ENCODE measurements at places on chromosomes 2 and 18.
A peak's percentile ranks its signal among the peaks of the same experiment; 100 is the strongest.

- no peak for DNase-seq
Observed at GRCh38 chr2:230172852-230173251, 46.9 kb downstream of the SP110 start.

DNA sequence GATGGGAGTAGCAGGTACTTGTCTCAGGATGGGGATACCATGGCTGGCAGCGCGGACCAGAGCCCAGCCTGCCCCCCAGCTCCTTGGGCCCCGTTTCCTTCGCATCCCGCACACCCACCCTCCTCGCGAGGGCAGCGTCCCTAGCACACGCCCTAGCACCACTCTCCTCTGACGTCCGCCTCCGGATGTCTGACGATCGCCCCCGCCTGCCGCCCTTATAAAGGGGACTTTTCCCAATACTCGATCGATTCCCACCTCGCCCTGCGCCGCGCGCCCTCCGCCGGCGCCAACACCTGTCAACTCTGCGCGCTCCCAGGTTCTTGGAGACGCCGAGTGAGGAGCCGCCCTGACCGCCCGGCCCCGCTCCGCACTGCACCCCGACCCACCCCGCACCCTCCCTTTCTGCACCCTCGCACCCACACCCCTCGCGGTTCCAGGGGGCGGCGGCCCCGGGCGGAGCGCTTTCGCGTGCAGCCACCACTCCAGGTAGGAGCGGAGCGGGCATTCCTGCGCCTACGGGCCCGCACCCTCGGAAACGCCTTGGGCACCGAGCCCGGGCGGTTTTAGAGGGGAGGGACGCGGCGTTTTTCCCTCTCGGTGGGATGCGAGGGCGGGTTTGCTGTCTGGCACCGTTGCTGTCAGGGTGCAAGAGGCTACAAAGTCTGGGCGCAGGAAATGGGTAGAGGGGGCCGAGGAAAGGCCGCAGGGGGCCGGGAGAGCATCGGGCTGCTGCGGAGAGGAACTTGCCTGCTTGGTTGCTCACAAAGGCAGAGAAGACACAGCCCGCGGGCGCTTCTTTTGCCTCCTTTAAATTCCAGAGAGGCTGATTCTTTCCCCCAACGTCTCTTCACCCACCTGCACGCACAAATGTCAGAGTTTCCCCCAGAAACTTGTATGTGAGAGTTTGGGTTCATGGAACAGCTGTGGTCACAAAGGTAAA is at the start of gene SLC5A7:
SLC5A7 (plus strand) TSS at position 247 of the 940 bp plus-strand sequence. CDS start 1,632 bp downstream, outside the sequence.
- no peak for DNase-seq

DNA sequence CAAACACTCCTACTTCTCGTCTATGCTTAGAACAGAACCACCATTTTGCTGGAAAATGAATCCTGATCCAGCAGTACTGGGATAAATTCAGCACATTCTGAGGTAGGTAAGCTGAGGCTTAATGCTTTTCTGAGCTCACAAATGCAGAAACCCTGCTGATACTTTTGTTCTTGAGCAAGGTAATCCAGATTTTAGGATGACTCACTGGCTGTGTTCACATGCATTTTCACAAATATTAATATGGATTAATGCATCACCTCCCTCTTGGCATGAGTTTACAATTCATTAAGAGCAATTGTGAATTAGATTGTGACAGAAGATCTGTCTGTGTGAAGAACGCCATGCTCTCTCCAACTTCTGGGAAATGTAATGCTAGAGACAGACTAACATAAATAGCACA is 42.2 kb downstream of the RAD51AP2 start:
- no peak for DNase-seq

DNA sequence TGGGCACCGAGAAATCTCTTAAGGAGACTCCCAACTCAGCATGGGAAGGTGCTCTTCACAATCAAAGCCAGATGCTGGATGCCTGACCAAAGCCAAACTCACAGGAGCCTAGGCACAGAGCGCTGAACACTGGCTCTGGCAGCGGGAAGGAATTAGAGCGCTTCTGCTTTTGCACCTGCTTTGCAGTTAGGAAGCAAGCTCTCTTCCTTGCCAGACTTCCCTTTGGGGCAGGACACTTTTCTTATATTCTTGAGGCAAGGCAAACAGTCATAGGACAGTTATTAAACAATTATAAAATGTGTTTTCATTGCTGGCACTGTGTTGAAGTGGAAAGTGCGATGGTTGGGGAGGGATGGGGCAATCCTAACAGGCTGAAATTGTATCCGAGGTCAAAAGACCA is 79.6 kb upstream of the DNMT3A start:
- no peak for DNase-seq

GRCh38 chr2:70362661-70363060 is 60.8 kb upstream of the FAM136A start:
- no peak for DNase-seq

GRCh38 chr2:225486236-225486635 is 86.7 kb downstream of the NYAP2 start:
- no peak for DNase-seq

- no peak for DNase-seq
Observed at GRCh38 chr2:107364361-107364950, 462.2 kb upstream of the RGPD4 start.

DNA sequence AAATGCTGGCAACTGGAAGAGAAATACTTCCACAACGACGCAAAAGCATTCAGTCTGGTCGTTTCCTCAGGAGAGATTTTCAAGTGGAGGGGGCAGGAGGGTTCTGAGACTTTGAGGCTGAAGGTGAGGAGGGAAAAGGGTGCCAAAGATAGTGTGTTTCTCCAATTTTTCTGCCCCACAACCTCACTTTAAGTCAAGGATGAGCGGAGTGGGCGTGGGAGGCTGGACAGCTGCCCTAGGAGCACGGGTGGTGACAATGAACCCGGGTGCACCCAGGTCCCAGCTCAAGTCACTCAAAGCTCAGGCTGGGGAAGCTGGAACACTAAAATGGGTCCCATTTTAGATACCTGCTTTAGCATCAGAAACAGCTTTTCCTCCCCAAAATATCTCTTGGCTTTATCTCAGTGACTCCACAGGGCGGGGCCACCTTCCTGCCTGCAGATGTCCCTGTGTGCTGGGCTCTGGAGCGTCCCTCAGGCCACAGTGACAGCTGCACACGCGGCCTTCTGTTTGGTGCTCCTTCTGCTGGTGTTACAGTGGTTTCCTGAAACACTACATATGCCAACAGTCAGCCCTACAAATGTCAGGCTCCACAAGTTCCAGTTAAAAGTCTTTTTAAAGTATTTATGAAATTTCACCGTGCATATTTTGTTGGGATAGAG is 1.4 kb upstream of the MBP start:
- DNase-seq, result no peak

- no peak for DNase-seq
Observed at GRCh38 chr2:168465594-168465993, 9.5 kb downstream of the CERS6 start.

DNA sequence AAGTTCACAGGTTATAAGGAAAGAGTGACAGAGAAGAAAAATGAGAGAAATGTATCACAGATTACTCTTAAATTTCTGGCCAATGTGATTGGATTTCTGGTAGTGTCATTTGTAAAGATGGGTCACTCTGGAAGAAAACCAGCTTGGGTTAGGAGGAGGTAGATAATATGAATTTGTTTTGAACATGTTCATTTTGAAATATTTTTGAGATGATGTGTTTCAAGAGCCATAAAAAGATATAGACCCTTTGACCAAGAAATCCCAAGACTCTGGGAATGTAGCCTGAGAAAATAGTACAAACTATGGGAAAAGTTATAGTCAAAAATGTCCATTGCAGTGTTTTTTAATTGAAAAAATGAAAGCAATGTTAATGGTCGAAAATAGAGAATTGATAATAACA is 70.7 kb downstream of the CALCRL start:
- DNase-seq, result no peak

DNA sequence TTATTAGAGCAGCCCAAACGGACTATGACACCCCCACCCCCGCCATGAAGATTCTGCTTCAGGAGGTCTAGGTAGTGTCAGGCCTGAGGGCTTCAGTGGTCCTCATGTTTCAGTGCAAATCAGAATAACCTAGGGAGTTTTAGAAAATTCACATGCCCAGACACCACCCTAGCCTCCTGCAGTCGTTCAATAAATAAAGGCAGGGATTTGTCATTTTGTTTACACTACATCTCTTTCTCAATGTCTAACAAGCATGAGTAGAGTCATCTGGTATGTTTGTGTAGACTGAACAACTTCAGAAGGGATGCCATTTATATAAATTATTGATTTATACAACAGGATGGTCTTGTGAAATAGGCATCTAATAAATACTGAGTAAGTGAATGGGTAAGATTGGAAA is 112.1 kb upstream of the SERPINE2 start:
- no peak for DNase-seq

- DNase-seq, result no peak
Observed at GRCh38 chr2:136956050-136956449, 190.7 kb downstream of the THSD7B start.

DNA sequence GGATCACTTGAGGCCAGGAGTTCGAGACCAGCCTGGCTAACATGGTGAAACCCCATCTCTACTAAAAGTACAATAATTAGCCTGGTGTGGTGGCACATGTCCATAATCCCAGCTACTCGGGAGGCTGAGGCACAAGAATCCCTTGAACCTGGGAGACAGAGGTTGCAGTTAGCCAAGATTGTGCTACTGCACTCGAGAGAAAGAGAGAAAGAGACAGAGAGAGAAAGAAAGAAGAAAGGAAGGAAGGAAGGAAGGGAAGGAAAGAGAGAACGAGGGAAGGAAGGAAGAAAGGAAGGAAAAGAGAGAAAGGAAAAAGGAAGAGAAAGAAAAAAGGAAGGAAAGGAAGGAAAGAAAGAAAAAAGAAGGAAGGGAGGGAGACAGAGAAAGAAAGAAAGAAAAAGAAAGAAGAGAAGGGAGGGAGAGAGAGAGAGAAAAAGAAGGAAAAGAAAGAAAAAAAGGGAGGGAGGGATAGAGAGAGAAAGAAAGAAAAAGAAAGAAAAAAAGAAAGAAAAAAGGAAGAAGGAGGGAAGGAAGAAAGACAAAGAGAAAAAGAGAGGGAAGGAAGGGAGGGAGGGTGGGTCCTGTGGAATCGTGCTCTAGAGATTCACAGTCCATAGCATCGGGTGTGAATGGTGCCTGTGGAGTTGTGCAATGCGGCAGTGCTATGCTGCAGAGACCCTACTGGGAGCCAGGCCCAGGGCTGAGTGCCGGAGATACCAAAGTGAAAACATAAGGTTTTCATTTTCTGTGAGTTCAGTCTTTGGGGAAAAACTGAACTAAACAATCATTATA is 4.6 kb upstream of the SDC1 start:
- no peak for DNase-seq

GRCh38 chr18:10153924-10154752 is 240.3 kb downstream of the VAPA start:
- no peak for DNase-seq

DNA sequence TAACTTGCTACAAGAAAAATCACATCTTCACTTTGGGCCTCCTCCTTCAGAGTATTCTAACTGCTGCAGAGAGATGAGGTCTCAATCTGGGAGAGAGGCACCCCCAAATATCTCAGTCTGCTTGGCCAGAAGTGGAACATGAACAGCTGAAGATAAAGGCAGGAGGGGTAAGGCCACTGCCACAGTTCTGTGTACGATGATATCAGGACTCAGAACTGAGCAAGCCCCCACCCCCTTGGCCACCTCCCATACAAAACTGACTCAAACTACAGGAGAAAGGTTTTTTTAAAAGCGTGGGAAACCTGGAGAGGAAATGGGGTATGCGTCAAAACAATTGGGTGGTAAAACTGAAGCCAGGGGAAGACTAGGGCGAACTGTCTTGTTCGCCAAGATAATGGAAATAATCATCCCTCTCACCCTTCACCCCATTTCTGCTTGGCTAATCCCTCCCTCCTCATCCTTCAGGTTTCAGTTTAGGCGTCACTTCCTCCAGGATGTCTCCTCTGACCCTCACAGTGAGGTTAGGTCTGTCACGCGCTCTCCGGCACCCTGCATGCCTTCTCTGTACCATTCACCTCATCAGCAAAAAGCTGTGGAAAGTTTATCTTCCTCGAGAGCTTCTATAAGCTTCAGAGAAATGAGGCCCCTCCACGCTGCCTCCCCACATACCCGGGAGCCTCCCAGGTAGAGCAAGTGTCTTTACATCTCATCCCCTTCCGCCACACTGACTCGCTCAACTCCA is 64.4 kb downstream of the SFXN5 start:
- no peak for DNase-seq

- no peak for DNase-seq
Observed at GRCh38 chr2:15377202-15377601, 183.9 kb downstream of the NBAS start.

DNA sequence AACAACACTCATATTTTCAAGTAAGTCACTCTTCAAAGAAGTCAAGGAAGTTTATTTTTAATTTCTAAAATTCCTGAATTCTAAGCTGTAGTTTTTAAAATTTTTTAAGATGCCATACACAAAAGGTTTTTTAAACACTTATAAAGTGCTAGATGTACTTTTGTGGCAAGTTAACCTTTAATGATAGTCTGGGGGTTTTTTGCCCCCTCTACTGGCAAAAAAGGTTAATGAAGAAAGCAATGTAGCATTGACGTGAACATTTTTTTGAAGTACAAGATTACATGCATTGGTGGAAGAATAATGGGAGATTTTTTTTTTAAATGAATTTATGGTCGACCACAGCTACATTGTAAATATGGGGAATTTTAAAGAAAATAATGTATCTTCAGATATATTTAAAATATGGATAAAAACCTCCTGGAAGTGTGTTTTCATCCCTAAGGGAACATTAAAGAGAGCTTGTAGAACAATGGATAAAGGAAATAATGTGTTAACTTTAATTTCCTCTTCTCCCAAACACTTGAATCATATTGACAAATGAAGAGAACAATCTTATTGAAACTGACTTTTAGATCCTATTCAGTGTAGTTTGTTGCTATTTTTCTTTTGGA is 12.6 kb downstream of the ITPRID2 start:
- DNase-seq, result no peak

DNA sequence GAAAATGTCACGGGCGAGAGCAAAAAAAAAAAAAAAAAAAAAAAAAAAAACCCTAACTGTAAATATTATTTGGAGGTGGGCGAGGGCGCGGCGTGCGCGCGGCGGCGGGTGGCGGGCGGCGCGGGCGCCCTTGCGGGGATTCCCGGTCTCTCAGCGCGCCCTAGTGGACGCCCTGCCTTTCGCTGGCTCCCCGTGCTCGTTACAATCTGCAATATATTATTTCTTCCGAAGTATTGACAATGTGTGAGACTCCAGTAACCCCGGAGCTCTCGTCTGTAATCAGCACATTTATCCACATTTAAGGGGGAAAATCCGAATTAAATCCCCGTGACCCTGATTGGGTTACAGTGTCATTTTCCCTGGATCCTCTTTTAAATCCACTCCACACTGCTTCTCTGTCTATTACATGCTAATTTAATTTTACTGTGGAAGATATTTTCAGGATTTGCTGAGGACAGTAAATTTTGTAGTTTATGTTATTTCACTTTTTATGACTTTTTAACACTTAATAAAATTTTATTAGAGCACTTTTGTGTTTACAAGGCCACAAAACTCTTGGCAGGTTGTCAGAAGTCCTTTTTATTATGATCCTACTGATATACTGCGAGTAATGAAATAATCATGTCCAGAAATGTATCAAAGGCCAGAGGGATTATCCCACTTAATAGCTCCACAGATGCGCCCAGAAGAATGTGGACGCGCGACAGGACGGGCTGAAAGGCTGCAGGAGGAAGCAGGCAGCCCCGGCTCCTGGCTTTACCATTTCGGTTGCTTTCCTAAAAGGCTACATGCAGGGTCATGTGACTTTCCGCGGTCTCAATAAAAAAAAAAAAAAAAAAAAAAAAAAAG is 369.1 kb downstream of the MTX2 start:
- peak; percentile 68 for DNase-seq

- no peak for DNase-seq
Observed at GRCh38 chr2:32523686-32524085, 104.2 kb upstream of the TTC27 start.

- DNase-seq, result no peak
Observed at GRCh38 chr18:55906536-55906935, 318.5 kb upstream of the TCF4 start.

- no peak for DNase-seq
Observed at GRCh38 chr18:55856229-55856628, 268.2 kb upstream of the TCF4 start.

Data from hematopoietic multipotent progenitor cell (in vitro differentiated cells).